ENCODE measurements at places on chromosomes 11 and 22.

- DNase-seq: no peak
Measured at GRCh38 chr11:86162239-86162638, 82.3 kb upstream of the EED start.

DNA sequence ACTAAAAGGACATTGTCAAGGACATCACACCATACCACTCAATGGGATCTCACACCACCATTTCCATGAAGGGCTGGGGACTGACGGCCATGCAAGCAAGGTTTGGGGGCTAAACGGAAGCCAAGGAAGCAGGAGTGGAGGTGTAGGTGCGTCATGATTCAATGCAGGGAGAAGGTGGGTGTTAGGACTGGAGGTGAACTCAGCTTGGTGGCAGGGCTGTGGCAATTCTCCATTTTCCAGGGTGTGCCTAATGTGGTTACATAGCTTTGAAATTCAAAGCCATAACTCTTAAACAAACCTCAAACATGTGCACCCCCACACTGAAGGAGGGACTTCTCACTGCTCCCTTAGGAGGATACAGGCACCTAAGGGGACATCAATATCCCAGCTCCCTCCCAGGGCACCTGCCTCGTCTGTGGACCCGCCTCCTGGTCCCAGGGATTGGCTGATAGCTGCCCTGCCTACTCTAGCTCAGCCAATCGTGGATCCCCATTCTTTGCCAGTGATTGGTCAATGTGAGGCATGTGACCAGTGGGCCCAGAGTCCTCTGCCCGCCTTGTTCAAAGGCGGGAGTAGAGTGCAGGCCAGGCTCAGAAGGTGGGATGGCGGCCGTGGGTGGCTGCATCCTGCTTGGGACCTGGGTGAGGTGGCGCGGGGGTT, 64.6 kb downstream of the CTTN start:
- no peak for DNase-seq

DNA sequence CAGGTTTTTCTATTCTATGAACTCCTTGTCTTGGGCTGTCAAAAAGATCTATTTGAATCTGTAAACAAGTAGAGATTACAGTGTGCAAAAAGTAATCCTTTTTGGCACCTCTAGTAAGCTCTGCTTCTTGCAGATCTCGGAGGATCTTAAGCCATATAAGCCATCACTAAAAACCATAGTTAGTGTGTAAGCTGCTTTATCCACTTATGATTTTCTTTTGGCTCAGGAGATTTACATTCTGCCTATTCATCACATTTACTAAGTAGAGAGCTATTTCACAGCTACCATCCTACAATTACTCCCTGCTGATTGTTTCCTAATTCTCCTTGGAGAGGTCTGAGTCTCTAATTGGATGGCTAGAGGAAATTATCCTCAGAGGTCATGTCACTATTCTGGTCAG, 385.7 kb downstream of the AASDHPPT start:
- DNase-seq: no peak

GRCh38 chr22:42433754-42434682, 1.8 kb upstream of the NFAM1 start:
- DNase-seq: no peak

GRCh38 chr11:104653407-104653806, 244.9 kb downstream of the CASP12 start:
- DNase-seq: no peak

DNA sequence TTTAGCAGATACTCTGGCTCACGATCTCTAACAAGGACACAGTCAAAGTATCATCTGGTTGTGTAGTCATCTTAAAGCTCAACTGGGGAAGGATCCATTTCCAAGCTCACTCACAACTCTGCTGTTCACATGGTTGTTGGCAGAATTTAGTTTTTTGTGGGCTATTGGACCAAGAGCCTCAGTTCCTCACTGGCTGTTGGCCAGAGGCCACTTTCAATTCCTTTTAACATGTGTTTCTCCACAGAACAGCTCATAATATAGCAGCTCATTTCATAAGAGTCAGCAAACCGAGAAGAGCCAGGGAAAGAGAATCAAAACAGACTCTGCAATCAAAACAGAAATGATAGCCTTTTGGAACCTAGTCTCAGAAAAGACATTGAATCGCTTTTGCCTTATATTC, 22.6 kb downstream of the IZUMO1R start:
- no peak for DNase-seq

DNA sequence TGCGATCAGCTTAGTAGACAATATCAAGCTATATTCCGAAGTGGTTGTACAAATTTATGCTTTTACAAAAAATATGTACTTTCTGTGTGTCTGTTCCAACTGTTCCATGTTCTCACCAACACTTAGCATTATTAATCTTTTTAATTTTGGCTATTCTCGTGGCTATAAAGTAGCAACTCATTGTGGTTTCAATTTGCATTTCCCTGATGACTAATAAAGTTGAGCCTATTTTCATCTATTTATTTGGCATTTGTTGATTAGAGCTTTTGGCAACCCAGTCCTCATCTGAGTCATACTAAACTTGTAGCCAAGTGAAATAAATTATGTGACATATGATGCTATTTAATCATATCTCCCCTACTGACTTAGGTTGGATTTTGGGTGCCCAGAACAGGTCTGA, 115.9 kb downstream of the FBXO7 start:
- DNase-seq: no peak

GRCh38 chr22:23073526-23074229, 3.4 kb downstream of the GNAZ start:
- no peak for DNase-seq

- no peak for DNase-seq
Measured at GRCh38 chr11:94790661-94791180, 22.6 kb downstream of the AMOTL1 start.

DNA sequence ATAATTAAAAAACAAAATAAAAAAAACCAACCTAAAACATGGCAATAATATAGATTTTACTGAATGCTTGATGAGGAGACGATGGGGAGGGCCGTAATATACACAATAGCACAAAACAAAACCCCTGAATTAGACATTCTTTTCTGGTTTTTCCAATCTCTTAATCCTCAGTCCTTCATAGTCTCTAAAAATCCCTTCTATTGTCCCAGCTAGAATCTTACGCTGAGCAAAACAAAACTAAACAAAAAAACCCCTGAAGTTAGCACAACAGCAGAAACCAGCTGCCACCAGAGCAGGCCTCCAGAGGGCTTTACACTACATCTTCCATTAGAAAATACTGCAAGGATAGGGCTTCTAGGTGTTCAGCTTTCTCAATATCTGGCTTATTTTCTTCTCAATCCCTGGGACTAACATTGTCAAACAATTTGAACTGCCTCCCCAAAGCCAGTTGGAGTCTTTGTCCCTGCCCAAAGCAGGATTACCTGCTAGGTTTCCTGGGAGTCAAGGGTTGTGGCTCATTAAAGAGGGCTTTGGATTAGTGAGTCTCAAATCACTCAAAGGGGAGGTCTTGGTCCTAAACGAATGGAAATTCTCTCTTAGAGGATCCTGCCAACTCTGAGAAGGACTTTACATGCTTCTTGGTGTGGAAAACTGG, 2.1 kb upstream of the RNF26 start:
- DNase-seq: no peak

GRCh38 chr11:103812680-103813079, 223.8 kb upstream of the DDI1 start:
- DNase-seq: no peak

GRCh38 chr11:69978841-69979614, 99.1 kb upstream of the ANO1 start:
- no peak for DNase-seq

DNA sequence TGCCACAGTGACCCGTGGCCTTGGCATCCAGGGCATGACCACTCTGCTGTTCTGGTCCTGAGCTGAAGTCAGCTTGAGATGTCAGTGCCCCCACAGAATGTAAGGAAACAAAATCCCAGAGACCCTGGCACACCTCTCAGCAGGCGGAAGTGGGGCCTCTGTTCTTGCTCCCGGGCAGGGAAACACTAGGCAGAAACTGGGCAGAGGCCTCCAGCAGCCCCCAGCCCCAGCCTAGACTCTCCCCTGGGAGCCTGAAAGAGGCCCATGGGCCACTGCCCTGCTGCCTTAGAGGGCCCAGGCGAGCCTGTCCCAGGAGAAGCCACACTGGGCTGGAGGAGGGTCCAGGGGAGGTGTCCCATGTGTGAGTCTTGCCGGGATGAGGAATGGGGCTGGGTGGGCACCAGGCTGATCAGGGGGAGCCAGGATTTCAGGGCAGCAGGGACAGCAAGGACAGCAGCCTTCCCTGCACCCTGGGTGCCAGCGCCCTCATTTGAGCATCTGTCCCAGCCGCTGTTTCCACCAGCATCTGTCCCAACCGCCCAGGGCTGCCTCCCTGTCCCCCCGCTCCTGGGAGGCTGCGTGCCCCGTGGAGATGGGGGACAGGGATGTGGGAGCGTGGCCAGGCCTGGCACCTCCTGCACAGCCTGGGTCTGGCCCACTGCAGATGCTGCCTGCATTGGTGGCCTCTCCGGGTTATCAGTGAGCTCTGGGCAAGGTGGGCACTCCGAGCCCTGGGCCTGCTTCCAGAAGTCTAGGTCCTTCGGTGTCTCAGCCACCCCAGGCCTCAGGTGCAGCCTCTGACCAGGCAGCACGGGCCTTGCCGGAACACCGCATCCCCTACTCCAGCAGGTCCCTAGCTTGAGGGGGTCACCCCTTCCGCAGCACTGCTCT, 1072.4 kb downstream of the BRD1 start:
- no peak for DNase-seq

DNA sequence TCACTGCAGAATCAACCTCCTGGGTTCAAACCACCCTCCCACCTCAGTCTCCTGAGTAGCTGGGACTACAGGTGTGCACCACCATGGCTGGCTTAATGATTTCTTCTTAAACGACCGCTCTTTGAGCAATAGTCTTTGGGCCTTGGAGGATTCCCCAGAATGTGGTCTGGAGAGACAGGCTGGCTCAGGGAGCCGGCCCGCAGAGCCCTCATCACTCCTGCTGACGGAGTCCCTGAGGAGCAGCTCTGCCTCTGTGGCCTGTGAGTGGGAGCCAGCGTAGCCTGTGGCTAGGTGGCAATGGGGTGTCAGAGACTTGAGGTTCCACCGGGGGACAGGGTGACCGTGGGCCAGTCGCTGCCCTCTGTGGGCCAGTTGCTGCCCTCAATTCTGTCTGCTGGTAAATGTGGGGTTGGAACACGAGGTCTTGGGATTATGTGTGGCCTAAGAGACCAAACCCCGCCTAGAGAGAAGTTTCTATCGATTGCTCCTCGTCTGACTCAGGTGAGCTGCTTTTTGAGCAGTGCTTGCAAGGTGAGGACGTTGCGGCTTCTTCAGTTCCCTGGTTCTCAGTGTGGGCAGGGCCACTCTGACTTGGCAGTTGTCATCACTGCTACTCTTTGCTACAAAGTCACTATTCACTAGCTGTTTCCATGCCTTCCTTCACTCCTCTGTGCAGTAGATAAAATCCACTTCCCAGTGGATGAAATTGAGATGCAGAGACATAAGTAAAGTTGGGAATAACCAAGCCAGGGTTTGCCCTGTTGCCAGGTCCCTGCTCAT, 124.8 kb upstream of the NECTIN1 start:
- no peak for DNase-seq

GRCh38 chr11:5815534-5815933, 6.8 kb downstream of the OR52N2 start:
- peak; percentile 20 for DNase-seq

- no peak for DNase-seq
Measured at GRCh38 chr11:134273317-134273712, 2.9 kb upstream of the GLB1L3 start.
